ENCODE measurements at places on chromosomes 7 and 10. TPM values are rescaled to one million over a fixed set of nuclear protein-coding genes. Genes with fewer than 3 reads are reported as not detected.

SFTPA1 gene
- total RNA-seq = not detected

CYP3A4 gene
- total RNA-seq = not detected

NPTX2 gene
- 16.8 TPM for total RNA-seq

SH2B2 gene
- 16.7 TPM for total RNA-seq

SORBS1 gene
- total RNA-seq = 72.9 TPM

SFTPD gene
- 1.1 TPM for total RNA-seq

CPN1 gene
- total RNA-seq = not detected

Measured in camera-type eye (tissue), 1 donor.